ENCODE measurements at places on chromosomes 13 and 19.

GRCh38 chr13:35855531-35856019 lies 275.6 kb downstream of the DCLK1 start:
- no peak for DNase-seq

GRCh38 chr13:44404261-44405132 lies 30.9 kb downstream of the SERP2 start:
- DNase-seq = no peak

DNA sequence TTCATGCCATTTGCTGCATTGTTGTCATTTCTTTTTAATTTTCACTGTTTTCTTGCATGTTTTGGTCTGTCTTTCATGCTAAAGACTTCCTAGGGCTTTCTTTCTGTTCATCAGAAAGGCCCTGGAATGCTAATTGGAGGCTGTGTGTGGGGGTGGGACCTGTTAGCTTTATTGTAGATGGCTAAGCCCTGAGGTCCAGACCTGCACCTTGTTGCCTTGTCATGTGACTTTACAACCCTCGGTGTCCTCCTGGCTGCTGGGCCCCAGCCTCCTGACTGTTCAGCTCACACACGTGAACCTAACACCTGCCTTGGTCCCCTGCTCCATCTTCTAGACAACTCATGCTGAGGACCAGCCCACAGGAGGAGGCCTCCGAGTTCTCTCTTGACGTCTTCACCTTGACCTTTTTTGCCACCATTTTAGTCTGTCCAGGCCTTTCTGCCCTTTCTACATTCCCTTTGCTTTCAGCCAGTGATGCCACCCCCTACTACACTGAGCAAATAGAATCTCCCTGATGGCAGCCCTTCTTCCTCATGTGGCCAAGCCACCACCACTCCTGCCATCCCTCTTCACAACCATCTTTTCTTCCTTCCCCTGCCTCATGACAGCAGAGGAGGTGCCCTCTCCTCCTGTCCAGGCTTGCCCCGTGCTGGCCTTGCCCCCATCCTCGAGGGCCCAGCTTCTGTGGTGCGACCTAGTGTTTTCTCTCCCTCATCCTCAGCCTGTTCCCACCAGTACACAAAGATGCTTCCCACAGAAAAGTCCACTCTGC lies 41.4 kb upstream of the GPI start:
- no peak for DNase-seq

DNA sequence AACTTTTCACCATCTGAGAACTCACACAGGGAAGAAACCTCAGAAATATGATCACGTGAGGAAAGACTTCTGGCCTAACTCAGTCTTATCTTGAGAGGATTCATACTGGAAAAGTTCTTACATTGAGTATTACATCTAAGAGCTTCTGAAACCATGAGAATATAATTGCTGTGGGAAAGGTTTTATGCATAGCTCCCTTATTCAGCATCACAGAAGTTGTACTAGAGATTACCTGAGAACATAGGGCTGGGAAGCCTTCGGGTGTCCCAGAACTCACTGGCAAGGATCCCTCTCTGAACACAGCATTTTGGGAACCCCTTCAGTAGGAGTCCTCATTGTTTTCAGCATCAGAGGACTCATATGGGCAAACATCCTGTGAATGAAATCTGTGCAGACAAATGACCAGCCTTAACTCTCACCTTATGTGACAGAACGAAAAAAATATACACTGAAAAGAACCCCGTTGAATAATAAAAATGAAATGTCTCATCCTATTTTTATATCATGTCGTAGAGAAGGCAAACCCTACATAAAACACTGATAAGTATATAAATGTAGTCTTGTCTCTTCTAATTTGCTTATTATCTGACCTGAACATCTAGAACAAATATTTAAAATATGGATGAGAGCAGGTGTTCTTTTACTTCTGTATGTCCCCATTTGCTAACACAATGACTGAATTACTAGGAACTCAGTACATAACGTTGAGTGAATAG lies 14.2 kb downstream of the ZNF274 start:
- no peak for DNase-seq

- no peak for DNase-seq
Observed at GRCh38 chr19:37929355-37929923, 22.4 kb downstream of the SIPA1L3 start.

DNA sequence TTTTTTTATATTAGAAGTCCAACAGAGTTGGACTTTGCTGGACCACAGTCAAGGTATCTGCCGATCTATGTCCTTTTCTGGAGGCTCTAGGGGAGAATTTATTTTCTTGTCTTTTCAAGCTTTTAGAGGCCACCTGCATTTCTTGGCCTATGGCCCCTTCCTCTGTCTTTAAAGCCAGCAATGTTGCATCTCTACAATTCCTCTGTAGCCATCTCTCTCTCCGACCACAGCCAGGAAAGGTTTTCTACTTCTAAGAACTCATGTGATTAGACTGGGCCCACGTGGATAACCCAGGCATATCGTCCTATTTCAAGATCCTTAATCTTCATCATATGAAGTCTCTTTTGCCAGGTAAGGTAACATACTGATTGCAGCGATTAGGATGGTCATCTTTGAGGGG lies 43.5 kb upstream of the RGCC start:
- DNase-seq = no peak

DNA sequence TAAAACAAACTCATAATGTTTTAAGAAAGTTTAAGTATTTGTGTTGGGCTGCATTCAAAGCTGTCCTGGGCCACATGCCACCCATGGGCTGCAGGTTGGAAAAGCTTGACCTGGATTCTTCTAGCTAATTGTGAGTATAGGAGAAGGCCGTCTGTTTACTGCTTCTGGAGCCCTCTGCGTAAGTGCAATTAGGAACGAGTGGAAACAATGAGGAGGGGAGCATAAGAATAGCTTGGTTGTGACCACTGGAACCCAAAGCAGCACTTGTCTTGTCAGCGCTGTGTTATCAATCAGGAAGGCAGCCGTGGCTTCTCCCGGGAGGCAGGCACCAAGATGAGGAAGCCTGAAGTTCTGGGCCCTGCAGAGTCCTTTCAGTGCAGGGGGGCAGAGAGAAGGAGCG lies 110.4 kb upstream of the MBNL2 start:
- DNase-seq = no peak

GRCh38 chr19:6030214-6030507 lies 52.2 kb upstream of the RANBP3 start:
- no peak for DNase-seq

DNA sequence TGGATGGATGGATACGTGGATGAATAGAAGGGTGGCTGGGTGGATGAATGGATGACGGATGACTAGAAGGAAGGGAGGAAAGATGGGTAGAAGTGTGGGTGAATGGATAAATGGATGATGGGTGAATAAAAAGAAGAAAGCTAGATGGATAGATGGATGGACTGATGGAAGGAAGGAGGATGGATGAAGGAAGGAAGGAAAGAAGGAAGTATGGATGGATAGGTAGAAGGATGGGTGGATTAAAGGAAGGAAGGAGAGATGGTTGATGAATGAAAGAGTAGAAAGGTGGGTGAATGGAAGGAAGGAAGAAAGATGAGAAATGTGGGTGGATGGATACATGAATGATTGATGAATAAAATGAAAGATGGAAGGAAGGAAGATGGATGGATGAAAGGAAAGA lies 14.5 kb downstream of the ARHGEF18 start:
- DNase-seq = no peak

DNA sequence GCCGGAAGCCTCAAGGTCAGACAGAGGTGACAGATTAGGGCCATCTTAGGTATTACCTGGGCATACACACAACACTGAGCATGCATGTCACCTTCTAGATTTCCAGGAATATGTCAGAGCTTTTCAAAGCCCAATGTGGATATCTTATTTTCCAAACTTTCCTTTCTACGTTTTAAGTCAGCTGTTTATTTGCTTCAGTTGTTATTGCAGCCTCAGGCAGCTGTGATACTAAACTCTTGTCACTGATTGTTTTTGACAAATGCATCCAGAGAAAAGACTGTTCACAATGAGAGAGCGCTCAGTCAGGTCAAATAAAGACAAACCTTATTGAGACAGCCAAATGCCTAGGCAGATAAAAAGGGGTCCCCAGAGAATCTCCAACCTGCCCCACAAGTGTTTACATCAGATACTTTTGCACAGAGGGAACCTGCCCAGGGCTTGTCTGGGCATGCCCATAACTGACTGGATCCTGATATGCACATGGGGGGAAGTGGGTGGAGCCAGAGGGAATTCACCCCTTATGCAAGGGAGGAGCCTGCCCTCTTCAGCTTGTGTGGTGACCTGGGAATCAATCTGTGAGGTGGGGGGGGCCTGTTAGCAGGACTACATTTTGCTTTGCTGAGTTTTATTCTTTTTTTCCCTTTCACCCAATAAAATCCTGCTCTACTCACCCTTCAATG lies 28.5 kb downstream of the MED4 start:
- no peak for DNase-seq

GRCh38 chr19:33064458-33064791 lies 263 bp downstream of the RHPN2 start:
- DNase-seq = no peak

GRCh38 chr13:22451327-22451741 lies 729.4 kb upstream of the SGCG start:
- DNase-seq = no peak

GRCh38 chr19:23527797-23528196 lies 132.5 kb upstream of the ZNF91 start:
- DNase-seq = no peak

GRCh38 chr19:38294090-38294489 lies 10.0 kb upstream of the C19orf33 start:
- no peak for DNase-seq

DNA sequence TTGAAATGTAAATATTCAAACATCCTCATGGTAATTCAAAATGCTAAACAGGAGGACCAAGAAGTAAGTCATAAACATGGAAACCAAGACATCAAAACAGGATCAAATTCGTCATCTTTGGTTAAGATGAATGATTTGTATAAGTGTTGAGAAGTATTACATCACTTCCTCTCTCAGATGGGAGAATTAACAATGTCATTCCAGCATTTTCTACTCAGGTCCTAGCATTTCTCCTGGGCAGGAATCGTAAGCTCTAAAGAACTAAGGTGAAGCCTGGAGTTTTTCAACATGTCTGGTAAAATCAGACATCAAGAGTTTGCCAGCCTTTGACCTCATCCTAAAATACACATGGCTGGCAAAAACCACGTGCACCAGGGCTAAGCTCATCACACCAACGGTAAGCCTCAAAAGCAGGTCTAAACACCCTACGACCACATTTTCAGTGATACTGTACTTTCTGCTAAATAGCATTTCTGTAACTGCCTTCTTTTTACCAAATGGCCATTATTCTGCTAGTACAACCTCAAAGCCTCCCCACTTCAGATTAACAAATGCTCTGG lies 24.8 kb downstream of the RANBP3 start:
- no peak for DNase-seq

DNA sequence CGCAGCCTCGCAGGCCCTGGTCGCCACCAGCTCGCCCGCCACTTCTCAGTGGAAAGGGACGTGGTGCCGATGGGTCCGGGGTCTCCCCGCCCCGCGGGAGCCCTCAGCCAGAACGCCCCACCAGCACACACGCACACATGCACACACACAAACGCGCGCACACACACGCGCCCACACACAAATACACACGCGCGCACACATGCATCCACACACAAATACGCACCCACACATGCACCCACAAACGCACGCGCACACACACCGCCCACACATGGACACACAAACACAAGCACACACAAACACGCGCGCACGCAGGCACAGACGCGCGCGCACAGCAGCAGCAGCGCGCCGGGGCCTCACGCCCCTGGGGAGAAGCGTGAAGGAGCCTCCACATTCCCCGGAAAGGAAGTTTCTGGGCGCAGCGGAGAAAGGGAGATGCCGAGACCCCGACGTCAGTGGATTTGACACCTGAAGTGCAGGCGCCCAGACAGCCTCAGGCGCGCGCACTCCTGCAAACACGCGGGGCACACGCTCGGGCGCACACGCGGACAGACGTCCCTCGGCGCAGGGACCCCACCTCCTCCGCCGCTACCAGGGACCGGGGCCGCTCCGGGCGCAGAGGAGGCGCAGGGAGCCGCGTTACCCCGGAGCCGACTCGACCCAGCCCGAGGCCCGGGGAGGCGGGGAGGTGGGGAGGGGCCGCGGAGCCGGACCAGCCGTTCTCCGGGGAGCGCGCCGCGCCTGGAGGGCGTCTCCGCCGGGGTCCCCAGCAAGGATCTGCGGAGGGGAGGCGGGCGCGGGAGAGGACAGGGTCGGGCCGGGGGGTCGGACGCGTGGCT lies 622 bp downstream of the RASA3 start:
- DNase-seq = no peak

DNA sequence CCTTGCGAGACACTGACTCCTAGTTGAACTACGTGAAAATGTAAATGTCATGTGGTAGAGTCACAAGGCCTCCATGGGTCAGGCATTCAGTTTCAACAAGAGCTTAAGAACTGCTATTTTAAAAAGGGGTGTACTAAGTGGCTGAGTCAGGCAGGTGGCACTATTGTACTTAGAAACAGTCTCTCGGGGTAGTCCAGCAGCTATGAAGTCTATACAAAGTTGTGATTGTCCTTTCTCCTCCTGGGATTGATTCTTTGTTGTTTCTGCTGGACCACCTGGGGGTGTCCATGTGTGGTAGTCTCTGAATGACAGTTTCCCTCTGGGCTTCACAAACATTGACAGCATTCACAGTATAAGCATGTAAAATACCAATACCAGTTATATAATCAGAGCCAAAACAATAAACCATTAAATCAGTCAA lies 33.0 kb downstream of the UGGT2 start:
- no peak for DNase-seq
